NCI-H510A (cell line): ENCODE measurements at places on chromosomes 11 and 22.

- no peak for DNase-seq
Observed at GRCh38 chr11:44275241-44275640, 34.7 kb downstream of the ALX4 start.

DNA sequence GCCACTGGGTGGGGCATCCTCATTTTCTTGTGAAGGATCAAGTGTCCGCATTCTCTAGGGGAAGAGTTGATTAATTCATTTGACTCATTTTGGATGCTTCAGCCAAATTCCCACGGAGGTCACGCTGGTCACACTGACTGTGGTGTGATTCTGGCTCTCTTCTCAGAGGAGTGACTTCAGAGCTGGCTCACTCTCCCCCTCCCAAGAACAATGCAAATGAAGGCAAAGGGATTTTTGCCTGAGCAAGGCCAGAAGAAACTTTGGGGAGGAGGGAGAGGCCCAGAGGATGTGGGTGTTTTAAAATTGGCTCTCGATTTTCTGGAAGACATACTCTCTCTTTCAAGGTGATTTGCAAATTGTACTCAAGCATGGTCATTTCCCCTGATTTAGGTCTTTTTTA lies 51.1 kb upstream of the LMO2 start:
- DNase-seq = no peak

DNA sequence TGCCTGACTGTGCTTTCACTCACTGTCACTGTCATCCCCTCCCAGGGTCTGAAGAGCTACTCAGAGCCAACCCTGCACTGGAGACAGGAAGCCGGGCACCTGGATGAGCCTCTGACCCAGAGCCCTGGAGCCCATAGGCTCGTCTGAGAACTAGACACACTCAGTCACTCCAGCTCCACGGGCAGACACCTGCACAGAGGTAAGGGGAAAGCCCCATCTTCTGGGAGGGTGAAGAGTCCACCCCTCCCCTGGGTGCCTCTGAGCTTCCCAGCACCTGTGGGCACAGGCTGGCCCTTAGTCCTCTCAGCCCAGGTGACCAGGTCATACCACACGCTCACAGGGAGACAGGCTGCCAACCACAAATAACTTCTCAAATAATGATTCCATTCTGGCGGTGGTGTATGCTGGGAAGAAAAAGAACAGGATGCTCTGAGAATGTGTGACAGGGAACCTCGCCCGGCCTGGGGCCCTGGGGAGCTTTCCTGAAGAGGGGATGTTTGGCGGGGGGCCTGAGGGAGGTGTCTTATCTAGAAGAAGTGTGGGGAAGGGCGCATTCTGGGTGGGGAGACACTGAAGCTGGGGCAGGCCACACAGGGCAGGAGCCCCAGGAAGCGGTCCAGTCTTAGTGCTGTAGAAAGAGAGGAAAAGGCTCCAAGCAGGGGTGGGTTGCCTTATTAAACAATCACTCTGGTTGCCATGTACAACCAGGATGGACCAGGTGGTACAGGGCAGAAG lies 5.3 kb downstream of the CCDC157 start:
- DNase-seq = no peak

DNA sequence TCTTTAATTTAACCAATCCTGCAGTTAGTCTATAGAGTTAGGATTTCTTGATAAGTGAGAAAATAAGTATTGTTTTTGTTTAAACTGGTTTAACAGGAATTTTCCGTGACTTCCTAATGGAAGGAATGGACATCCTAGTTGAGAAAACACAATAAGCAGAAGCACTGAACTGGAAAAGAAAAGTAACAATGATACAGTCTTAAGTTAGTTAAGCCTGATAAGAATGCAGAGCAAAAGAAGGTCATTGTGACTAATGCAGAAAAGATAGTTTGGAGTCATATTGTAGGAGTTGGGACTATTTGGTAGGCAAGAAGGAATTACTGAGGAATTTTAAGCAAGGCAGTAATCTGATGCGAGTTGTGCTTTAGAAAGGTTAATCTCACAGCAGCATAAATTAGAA lies 11.7 kb downstream of the RNF141 start:
- DNase-seq = no peak

GRCh38 chr22:29816539-29816938 lies 21.5 kb downstream of the ASCC2 start:
- DNase-seq = no peak

- no peak for DNase-seq
Observed at GRCh38 chr11:45382133-45382878, 96.2 kb upstream of the SYT13 start.

DNA sequence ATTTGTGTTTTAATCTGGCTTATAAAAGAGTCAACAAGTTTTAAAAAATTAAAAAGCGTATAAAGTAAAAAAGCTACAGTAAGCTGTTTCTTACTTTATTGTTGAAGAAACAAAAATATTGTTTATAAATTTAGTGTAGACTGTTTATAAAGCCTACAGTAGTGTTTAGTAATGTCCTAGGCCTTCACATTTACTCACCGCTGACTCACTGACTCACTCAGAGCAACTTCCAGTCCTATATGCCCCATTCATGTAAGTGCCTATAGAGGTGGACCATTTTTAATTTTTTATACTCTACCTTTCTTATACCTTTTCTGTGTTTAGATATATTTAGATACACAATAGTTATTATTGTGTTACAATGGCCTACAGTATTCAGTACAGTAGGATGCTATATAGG lies 12.2 kb downstream of the MPPED2 start:
- no peak for DNase-seq

GRCh38 chr11:120805960-120806555 lies 217.8 kb upstream of the TBCEL start:
- DNase-seq = no peak

GRCh38 chr22:19974935-19975706 lies 33.5 kb upstream of the TXNRD2 start:
- DNase-seq = no peak

- no peak for DNase-seq
Observed at GRCh38 chr11:72535194-72535547, 100.8 kb upstream of the CLPB start.

DNA sequence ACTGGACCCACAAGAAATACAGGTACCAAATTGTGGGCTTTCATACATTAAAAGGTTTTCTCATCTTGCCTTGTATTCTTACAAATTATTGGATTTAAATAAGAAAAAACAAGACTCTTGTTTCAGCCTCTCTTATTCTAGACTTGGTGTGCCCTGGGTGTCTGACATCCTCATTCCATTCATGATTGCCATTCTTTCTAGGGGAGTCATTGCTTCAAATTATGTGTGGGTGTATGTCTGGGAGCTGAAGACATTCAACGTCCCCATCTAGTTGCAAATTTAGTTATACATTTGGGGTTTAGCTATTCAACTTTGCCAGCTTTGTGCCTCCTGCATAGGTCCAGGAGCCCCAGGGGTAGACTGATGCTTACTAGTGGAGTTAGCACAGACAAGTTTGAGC lies 18.1 kb downstream of the MAML2 start:
- no peak for DNase-seq

DNA sequence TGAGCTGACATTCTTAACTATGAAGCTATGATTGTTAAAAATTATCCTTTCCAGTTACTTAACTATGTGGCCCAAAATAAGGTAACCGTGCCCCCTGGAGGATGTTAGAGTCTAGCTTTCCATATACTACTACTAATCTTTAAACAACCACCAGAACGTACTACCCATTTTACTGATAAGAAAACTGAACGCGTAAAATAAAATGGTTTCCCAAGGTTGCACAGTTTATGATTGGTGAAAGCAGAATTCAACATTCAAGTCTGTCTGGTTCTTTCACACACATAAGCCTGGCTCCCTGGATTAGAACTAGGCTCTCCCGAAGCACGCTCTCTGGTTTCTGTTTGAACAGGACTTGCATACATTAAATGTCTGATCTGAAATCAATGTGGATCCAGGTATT lies 437.8 kb upstream of the CCDC90B start:
- DNase-seq = peak; percentile 4

DNA sequence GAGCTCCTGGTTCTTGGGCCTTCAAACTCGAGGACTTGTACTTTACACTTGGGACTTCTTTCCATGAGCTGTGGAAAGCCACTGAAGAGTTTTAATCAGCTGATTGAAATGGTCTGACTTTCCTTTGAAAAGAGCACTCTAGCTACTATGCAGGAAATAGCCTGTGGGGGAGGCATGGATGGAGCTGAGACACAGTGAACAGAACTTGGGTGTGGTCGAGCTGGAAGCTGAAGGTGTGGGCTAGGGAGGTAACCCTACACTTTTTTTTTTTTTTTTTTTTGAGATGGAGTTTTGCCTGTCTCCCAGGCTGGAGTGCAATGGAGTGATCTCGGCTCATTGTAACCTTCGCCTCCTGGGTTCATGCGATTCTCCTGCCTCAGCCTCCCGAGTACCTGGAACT lies 17.5 kb upstream of the CAPRIN1 start:
- no peak for DNase-seq

GRCh38 chr11:15379483-15379882 lies 264.8 kb downstream of the INSC start:
- no peak for DNase-seq

DNA sequence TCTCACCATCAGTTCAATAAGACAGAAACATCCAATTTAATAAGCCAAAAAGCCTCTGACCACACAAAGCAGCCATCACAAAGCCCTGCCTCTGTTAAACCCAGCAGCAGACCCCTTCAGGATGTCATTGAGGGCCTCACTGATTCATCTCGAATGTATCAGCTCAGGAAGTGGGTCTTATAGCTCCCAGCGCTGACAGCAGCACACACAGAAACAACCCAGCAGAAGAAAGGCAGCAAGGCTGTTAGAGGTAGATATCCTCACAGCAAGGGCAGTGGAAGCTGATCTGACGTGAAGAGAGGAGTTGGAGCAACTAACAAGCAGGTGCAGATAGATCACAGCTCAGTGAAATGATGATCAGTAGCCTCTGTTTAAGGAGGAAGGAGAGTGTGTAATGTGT lies 86.2 kb upstream of the NCAM1 start:
- DNase-seq = no peak

- DNase-seq = no peak
Observed at GRCh38 chr11:113118104-113118503, 156.9 kb downstream of the NCAM1 start.

DNA sequence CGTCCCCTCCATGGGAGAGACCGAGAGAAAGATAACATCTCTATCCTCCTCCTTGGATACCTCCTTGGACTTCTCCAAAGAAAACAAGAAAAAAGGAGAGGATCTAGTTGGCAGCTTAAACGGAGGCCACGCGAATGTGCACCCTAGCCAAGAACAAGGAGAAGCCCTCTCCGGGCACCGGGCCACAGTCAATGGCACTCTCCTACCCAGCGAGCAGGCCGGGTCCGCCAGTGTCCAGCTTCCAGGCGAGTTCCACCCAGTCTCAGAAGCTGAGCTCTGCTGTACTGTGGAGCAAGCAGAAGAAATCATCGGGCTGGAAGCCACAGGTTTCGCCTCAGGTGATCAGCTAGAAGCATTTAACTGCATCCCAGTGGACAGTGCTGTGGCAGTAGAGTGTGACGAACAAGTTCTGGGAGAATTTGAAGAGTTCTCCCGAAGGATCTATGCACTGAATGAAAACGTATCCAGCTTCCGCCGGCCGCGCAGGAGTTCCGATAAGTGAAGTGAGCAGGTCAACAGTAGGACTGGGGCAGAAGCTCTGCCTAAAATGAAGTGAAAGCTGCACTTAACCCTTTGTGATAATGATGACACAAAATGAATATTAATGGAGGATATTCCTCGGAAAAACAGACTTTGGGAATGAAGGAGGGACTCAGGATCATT lies 65.3 kb downstream of the WNT11 start:
- DNase-seq = no peak

DNA sequence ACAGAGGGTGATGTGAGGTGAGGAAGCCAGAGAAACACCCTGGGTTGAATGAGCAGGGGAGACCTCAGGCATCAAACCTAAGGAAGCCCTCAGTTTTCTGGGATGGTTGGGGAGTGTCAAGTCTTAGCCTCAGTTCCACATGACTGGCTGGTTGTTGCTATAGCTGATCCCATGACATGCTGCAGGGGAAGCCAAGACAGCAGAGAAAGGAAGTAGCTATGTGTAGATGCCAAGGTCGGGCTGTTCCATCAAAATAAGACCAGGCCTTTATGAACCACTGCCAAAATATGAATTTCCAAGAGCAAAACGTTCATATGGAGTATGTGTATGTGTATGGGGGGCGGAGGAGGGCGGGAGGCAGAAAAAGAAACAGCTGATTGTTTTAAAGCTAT lies 11.6 kb downstream of the CD59 start:
- no peak for DNase-seq

GRCh38 chr11:121466063-121466794 lies 13.5 kb upstream of the SORL1-AS1 start:
- DNase-seq = no peak

GRCh38 chr22:20436307-20436767 lies 1.3 kb downstream of the SCARF2 start:
- DNase-seq = no peak

GRCh38 chr11:19187833-19188258 lies 13.9 kb downstream of the CSRP3 start:
- no peak for DNase-seq

GRCh38 chr22:48474881-48475280 lies 1352.8 kb downstream of the BRD1 start:
- no peak for DNase-seq

- no peak for DNase-seq
Observed at GRCh38 chr11:129595038-129595962, 219.7 kb downstream of the BARX2 start.

GRCh38 chr11:17257196-17257595 lies 19.3 kb upstream of the NUCB2 start:
- no peak for DNase-seq

DNA sequence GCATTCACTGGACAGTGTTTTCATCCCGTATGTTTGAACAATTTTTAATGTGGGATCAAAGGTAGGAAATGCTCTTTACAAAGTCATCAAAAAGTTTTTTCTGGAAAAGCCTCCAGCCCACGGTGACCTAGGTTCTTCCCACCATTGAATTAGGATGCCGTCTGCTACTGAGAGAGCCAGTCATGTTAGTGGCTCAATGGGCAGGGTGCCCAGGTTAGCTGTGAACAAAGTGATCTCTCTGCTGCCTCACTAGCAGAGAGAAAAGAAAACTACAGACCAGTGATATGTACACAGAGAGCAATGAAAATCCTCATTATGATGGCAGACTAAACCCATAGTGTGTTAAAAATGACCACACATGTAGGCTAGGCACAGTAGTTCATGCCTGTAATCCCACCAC lies 32.4 kb downstream of the KCNQ1 start:
- no peak for DNase-seq

DNA sequence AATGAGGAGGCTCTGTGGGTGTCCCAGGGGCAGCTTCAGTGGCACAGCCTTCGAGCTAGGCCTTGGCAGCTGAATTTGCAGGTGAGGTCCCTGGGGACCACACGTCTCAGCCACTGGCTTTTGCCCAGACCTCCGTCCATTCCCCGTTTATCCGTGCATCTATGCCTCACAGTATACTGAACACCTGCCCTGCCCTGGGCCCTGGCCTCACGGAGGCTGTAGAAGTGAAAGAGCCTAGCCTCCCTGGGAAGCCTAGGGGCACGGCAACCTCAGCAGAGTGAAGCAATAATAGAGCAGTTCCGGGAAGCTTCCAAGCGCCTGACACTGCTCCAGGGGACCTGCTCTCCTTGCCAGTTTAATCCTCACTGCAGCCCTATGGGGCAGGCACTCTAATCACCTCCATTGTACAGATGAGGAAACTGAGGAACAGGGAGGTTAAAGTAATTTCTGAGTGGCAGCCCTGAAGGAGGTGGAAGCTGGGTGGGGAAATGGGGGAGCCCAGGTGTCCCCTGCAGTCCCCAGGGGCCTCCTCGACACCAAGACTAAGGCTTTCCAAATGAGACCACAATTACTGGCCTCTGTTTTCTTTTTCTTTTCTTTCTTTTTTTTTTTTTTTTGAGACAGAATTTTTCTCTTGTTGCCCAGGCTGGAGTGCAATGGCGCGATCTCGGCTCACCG lies 2.7 kb upstream of the NFAM1 start:
- no peak for DNase-seq
